Activated CD4-positive, alpha-beta T cell treated with anti-CD3 and anti-CD28 coated beads, Interleukin-2, amount 10 ng/mL, durations not matched to agents 7 days and 5 days (primary cell): ENCODE measurements at places on chromosomes 7 and 10. TPM values are rescaled to one million over a fixed set of nuclear protein-coding genes. Genes with fewer than 3 reads are reported as not detected.
A peak's percentile ranks its signal among the peaks of the same experiment; 100 is the strongest.

COL28A1 gene
- total RNA-seq: not detected

MAGI2 gene
- 0.10 TPM for total RNA-seq

DDC gene
- total RNA-seq: not detected

PPP1R9A gene
- total RNA-seq: not detected

GNGT1 gene
- total RNA-seq: not detected

NEUROG3 gene
- not detected for total RNA-seq

TCAF2 gene
- 22.2 TPM for total RNA-seq

TMEM213 gene
- not detected for total RNA-seq

ST8SIA6 gene
- 0.20 TPM for total RNA-seq

RAB11FIP2 gene
- 17.9 TPM for total RNA-seq

PTF1A gene
- total RNA-seq: not detected

AZGP1 gene
- total RNA-seq: not detected

DNA sequence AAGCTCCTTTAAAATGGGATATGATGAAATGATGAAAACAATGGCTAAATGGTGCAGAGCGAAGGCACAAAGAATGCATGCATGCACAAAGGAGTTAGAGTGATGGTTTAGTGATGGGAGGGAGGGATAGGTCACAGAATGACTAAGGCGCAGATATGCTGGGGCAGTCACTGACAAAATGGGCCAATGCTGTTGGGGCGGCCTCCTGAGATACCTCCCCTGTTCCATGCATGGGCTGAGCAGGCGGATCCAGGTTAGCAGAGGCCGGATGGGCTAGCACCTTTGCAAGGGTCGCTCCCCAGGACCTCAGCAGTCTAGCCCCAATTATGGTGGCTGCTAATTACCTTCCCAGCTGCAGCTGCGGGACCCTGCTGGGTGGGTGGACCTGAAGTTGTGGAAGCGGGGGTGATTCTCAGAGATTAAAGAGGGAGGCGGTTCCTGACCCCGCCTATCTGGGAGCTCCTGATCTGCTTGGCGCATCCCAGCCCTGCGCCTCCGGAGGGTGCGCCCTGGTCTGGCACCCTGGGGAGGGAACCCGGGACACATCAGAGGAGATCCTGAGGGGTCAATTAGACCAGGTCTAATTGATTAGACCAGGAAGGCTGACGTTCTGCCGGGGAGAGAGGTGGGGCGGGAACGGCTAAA, 175.0 kb downstream of the CYP26A1 start:
- no peak for DNase-seq

DNA sequence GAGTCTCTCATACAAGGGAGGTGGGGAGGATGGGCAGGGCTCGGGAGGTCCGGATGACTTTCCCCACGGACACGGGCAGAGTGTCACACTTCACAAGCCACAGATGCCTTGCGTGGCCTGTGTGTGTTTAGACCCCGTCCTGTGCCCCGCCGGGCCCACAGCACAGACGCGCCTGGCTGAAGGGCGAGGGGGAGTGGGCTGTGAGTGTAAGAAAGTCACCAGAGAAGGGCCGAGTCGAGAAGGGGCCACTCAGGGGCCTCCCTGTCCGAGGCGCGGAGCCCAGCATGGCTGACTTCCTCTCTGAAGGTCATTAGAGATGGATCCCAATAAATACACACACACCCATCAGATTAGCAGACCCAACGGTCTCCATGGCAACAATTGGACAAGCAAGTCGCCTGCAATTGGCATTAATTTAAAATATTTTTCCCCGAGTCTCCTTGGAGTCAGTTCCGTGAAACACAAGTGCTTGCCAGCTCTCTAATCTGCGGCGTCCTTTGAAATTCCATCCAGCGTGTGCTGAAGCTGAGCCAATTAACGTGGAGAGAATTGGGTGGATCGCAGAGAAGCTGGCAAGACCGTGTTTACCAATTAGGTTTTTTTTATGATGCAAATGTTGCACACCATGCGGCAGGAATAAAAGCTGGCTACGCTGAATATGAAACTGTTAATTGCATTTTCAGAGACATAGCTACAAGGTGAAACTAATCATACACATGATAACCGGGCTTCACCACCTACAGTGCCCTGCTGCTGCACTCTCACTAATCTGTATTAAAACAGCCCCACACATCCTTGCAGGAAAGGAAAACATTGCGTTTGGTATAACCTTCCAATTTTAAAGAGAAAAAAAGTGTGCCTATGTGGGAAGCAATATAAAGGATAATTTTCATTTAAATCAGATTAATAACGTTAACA, 571.2 kb downstream of the PTPRN2 start:
- no peak for DNase-seq

DNA sequence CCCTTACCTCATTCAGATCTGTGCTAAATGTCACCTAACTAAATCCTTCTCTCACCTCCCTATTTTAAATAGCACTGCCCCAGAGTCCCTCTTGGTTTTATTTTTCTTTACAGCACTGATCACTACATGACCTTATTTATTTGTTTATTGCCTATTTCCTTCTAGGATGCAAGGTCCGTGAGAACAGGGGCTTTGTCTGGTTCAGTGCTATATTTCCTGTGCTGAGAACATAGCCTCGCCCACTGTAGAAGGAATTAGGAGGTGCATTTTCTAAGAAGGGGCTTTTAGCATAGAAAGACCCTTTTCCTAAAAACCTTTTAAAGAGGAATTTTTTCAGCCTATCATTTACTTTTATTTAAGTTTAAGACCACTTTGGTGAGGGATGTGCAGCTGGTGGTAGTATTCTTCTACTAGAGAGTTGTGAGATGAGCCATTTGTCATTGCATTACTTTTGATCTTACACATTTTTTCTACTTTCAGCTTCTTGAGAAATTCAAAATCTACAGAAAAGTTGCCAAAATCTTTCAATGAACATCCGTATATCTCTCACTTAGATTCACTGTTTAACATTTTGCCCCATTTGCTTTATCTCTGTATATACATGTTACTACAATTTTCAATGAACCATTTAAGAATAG, 13.5 kb upstream of the PCGF5 start:
- no peak for DNase-seq

DNA sequence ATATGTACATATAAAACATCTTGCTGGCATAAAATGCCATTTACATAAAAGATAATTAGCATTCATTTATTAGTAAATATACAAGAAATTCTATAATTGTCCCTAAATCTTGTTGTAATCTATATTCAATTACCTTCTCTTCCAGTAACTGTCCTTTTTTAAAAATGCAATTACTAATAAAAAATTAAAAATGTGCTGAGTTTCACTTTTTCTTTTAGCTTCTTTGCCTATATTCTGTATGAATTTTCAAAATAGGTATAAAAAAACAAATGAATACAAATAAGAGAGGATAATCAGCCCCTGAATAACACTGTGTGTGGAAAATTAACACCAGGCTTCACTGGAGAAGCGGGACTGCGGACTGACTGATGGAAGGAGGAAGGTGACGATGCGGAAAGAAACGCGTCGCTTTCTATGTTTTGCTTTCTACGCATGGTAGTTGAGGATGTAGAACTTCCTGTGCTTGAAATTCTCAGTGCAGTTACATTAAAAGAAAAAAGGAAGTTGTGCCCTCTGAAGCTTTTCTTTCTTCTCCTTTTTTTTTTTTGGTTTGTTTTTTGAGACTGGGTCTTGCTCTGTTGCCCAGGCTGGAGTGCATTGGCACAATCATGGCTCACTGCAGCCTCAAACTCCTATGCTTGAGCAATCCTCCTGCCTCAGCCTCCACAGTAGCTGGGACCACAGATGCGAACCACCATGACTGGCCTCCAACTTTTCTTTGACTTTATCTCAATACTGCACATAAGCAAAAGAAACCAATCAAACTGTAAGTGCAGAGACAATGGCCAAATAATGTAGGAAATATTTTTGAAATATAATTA, 7.4 kb upstream of the ZMYND11 start:
- peak; percentile 50 for DNase-seq

- no peak for DNase-seq
These were observed 25.2 kb downstream of the BAIAP2L1 start for GRCh38 chr7:98375664-98376063.

DNA sequence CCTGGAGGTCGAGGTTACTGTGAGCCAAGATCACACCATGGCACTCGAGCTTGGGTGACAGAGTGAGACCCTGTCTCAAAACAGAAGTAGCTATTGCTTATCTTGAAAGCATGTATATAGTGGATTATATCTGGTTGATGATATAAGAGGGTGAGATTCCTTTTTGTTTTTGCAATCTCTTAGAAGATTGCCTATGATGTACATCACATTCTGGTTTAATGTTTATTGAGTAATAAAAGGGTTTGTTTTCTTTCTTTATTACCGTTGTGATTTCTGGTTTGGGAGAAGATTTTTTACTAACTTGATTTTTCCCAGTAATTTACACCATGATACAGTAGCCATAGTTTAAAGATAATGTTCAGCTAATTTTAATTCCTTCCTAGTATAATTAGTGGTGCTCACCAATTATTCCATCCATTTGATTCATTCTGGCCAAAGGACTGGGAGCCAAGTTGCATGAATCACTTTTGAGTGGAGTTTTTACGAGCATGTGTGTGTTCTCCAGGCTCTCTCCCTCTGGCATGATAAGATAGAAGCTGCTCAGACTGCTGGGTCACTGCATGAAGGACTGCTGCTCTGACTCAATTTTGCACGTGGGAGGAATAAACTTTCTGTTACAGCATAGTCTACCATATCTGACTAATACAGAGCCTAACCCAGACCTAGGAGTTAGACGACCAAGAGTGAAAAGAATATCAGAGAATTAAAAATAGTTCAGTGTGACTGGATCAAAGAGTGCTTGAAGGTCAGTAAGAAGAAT, 13.5 kb upstream of the TSPAN13 start:
- DNase-seq: no peak

GRCh38 chr7:130611218-130611617, 57.3 kb downstream of the COPG2 start:
- DNase-seq: no peak

DNA sequence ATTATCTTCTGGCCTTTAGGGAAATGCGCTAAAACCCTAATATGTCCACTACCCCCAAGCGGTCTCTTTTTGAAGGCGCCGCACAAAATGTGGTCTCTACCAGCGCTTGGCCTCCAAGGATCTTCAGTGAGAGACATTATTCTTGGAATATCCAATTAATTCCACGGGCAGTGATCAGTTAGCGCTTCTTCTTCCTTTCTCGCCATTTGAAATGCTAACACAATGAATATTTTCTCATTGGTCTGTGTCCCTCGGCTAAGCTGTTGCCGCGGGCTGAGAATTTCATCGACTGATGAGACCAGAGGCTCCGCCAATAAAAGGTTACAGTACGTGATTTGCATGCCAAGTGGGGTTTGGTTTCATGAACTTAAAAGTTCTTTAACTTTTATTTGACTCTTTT, 169.8 kb downstream of the TCF7L2 start:
- no peak for DNase-seq

DNA sequence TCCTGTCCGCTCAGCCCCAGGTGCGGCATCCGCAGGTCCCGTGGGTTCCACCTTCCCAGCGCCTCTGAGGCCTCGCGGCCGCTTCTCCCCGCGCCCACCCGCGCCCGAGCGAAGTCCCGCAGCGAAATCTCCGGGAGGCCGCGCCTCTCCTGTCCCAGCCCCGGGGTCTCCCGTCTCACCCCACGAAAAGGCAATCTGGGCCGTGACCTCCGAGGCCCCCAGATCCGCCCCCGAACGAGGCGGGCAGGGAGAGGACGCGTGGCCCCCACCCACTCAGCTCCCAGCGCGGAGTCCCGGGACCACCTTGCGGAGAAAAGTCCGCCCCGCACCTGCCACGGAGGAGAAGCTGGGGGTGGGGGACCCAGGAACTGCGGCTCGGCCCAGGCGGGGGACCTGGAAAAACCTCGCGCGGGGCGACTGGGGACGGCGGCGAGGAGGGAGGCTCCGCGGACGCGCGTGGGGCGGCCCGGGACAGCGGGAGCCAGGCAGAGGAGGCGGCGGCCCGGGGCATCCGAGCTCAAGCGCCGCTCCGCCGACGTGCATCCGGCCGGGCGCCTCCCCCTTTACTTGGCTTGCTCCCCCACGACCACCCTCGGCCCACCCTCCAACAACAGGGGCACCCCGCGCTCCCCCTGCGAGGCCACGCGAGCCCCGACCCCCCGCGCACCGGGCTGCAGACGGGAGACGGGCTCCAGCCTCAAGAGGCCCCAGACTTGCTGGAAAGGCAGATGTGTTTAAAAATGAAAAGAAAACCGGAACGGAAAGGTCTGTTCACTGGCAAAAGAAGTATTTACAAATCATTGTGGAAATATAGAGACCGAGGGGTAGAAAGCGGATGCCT, 33.0 kb upstream of the RNF32 start:
- no peak for DNase-seq

DNA sequence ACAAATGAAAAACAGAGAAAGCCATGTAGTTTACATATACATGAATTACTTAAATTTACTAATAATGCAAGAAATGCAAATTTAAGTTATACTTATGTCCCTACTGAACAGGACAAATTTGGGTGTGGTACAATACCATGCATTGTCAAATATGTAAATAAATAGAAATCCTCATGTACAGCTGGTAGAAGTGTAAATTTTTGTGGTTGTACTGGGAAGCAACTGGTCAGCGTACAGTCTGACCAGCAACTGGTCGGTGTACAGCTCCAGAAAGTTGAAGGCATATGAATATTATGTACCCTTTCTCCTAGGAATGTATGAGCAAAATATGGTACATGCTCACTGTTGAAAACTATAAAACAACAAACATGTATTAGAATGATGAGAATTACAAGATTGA, 93.9 kb upstream of the TMEM106B start:
- DNase-seq: no peak

DNA sequence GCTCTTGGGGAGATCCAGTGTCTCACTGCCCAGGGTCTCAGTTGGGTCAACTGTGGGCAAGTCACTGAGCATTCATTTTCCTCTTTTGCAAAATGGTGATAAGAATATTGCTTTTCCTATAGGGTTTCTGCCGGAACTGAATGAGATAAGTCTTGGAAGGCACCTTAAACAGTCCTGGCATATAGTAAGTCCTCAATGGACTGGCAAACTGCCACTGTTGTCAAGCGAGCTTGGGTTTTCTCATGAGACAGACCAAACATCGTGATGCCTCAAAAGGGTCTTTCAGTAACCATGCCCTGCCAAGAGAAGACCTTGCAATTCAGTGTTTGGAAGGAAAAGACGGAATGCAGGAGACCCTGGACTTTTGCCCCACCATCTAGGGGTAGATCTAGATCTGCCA, 251.5 kb downstream of the WDR11 start:
- DNase-seq: no peak

- DNase-seq: no peak
These were observed 10.3 kb downstream of the TMEM140 start for GRCh38 chr7:135158141-135158655.

GRCh38 chr10:11178606-11179515, 161.2 kb downstream of the CELF2 start:
- peak; percentile 93 for DNase-seq

DNA sequence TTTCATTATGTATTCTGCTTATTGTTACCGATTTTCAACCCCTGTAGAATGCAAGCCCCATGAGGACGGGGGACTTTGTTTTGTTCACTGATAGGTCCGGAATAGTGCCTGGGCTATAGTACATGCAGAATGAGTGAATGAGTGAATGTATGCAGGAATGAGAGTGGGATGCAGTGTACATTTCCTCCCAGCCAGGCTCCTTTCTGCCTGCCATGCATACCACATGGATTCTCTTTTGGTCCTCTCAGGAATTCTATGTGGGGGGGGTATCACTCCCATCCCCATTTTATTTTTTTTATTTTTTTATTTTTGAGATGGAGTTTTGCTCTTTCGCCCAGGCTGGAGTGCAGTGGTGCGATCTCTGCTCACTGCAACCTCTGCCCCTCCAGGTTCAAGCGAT, 16.7 kb downstream of the TRIM56 start:
- no peak for DNase-seq

GRCh38 chr10:89391907-89392756, at the start of gene IFIT1:
IFIT1 (plus strand) TSS chr10:89392623; CDS start chr10:89392713, 90 bp downstream.
- peak; percentile 81 for DNase-seq
